ENCODE measurements at places on chromosomes 1 and 21.
A peak's percentile ranks its signal among the peaks of the same experiment; 100 is the strongest.

DNA sequence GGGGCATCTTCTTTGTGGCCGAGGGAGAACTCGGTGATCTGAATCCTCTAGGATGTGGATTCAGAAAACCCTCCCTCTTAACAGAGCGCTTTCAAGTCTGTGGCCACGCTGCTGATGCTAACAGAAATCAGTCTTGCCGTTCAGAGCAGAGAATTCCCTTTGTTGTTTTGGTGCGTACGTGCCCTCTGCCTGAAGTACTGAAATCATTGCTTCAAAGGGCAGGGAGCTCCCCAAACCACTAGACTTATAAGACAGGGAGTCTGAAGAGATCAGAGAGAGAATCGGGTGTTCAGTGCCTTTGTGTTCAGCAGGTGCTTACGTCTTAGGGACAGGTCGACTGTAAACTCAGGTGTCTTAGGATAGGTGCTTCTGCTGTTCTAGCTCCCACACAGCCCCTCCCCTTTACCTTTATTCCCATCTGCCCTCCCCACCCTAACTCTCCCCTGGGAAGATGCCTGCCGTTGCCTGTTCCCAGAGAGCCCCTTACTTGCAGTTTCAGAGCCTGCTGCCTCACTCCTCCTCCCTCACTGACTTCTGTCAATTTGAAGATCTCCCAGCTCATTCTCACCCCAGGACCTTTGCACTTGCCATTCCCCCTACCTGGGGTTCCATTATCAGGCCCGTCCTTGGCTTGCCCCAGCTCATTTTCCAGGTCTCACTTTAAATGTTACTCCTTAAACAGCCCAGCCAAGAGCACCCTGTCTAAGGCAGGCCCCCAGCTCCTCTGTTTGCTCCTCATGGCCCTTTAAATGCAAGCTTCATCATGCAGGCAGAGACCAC lies 143.0 kb downstream of the CAMTA1 start:
- no peak for DNase-seq

- no peak for DNase-seq
Measured at GRCh38 chr21:25572861-25573310, 34.4 kb downstream of the MRPL39 start.

GRCh38 chr1:36988741-36989193 lies 45.5 kb downstream of the GRIK3 start:
- no peak for DNase-seq

- peak; percentile 70 for DNase-seq
Measured at GRCh38 chr1:160739098-160739511, at the start of gene SLAMF7. TSS of gene SLAMF7 (plus strand) at chr1:160739247. CDS start at chr1:160739302, 55 bp downstream.

DNA sequence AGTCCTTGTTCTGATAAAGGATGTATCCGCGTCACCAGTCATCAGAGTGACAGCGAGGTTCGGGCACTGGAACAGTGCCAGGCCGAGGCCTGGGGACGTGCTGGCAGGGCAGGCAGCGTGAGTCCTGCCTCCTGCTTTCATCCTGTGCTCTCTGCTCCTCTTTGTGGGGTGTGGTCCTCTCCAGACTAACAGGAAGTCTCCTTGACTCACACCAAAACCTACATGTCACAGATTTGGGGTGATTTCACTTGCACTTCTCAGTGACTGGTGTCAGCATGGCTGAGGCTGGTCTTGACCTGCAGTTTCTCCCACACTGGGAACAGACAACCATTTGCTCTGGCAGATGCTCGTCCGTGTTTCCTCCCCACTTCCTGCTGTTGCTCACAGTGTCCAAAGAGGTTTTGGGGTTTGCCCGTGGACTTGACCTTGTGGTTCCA lies 8.8 kb upstream of the NLRP3 start:
- no peak for DNase-seq

- no peak for DNase-seq
Measured at GRCh38 chr1:197327776-197328364, 59.8 kb downstream of the CRB1 start.

- DNase-seq = peak; percentile 94
Measured at GRCh38 chr1:3530926-3531818, 76.7 kb downstream of the ARHGEF16 start.

DNA sequence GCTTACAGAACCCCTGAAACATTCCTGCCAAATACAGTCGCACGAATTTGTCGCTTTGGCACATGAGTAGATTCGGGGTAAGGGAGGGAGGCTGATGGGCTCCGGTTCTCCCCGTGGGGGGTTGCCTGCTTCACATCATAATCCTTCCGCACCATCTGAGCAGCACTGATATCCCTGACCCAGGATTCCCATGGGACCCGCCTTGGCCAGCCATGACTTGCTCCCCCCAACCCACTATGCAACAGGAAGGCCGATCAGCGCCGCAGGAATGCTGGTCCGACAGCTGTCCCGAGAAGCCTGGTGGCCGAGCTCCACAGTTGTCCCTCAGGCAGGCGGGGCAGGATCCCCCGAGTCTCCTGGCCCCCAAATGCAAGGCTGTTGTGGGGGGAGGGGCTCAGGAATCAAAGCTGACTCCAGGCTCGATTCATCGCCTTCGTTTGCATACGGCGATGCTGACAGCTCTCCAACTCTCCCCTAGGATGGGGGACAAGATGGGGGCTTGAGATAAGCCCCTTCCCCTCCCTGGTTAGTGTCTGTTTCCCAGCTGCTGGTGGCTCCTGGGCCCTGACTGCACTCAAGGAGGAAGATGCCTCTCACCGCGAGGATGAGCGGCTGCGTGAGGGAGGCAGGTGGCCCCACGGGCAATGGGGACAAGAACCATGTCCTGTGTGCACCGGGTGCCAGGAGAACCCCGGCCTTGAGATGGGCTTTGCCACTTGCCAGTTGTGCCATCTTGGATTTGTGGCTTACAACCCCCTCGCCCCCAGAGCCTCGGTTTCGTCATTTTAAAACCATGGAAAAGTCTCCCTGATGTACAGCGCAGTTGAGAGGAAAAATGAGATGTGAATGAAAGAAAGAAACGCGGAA lies 9.3 kb downstream of the DRAXIN start:
- no peak for DNase-seq

DNA sequence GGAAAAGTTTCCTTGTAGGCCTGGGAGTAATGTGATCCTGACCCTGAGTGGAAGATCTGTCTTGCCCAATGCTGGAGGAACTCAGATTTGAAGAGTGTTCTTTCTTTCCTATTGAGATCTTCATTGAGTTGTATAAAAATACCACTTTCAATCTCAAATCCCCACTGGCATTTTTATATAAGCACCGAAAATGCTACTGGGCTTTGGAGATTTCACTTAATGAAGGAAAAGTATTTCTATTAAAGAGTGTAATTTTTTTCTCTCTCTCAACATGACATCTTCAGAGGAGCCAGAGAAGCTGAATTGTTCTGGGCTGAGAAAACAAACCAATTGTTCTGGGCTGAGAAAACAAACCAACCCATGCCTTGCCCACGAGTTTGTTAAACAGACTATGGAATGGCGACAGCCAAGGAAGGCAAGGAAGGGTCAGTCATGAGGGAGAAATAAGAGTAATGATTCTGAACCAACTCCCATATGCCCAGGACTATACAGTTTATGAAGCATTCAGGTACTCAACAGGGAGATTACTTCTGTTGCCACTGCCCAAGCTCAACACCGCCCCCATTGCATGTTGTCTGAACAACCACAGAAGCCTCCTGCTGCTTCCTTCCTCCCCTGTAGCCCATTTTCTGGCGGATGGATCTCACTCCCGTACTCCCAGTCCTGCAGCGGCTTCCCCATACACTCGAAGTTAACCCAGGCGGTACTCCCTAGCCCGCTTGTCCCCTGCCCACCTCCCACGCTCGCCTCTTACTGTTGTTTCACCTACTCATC lies 103.2 kb downstream of the BEND5 start:
- DNase-seq = no peak

DNA sequence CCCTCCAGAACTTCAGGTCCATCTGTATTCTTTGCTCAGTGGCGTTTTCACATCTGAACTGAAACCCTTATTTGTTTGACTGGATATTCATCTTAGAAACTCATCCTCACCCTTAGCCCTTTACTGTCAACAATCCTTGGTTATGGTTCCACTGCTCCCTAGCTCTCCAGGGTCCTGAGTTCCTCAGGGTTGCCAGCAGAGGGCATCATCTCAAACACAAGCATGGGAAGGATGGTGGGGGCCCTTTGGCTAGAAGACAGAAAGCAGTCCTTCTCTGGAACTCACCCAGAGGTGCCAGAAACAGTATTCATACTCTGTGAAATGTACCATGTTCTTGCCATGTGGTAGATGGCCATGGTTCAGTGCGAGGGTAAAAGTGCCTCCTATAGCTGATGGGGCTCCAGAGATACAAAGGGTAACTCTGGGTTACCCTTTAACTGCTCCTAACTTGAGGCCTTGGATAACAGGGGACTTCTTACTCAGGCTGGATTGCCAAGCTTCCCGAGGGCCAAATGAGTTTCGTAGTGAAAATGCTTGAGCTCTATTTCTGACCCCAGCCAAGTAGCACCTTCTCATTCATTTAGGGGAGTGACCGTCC lies 11.3 kb downstream of the NCSTN start:
- DNase-seq = no peak

DNA sequence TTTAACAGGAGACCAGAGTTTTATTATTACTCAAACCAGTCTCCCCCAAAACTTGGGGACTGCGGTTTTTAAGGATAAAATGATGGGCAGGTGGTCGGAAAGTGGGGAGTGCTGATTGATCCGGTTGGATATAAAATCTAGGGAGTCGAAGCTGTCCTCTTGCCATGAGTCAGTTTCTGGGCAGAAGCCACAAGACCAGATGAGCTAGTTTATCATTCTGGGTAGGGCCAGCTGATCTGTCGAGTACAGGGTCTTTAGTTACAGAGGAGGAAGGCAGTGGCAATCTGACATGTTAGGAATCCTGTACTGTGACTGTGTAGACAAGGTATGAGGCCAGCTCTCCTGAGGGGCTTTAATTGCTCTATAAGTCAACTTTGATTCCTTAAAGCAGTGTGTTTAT lies 22.9 kb upstream of the FOXE3 start:
- no peak for DNase-seq

- no peak for DNase-seq
Measured at GRCh38 chr1:65495137-65495536, 74.7 kb downstream of the LEPR start.

GRCh38 chr1:54086754-54087153 lies 33.3 kb downstream of the TCEANC2 start:
- no peak for DNase-seq

DNA sequence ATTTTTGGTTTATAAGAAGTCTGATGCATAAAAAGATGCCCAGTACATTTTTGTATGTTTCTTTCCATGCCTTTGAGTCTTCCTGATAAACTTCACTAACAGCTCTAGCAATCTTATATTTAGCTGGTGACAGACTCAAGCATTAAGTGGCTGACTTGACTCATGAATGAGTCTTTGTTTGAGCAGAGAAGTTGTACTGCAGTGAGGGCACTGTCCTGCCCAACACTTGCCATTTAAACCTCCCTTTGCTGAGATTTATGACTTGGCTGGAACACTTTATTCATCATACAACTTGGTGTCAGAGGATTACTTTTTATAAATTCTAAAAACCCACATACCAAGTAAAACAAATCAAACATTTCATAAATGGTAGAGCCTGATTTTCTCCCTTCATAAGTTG lies 14.6 kb upstream of the CAMSAP2 start:
- DNase-seq = no peak

DNA sequence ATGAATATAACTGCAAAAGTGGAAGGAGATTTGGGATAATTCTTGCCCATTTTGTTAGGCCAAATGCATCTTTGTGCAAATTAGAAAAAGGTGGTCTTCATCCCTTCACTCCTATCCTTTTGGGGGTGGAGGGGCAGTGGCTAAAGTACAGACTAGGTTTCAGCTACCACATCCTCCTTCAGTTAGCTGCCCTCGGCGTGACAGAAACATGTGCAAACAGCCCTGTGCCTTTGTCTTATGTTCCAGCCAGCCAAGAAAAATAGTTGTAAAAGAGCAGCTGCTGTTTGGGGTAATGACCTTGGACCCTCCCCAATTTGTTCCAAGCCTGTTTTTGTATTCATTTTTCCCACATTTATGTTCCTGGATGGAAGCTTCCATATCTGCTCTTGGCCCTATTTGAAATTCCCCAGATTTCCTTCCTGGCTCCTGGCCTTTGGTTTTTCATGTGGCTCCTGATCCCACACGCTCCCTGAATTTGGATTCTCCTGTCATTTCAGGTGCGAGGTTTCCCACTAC lies 8.3 kb upstream of the LGALS8 start:
- no peak for DNase-seq

DNA sequence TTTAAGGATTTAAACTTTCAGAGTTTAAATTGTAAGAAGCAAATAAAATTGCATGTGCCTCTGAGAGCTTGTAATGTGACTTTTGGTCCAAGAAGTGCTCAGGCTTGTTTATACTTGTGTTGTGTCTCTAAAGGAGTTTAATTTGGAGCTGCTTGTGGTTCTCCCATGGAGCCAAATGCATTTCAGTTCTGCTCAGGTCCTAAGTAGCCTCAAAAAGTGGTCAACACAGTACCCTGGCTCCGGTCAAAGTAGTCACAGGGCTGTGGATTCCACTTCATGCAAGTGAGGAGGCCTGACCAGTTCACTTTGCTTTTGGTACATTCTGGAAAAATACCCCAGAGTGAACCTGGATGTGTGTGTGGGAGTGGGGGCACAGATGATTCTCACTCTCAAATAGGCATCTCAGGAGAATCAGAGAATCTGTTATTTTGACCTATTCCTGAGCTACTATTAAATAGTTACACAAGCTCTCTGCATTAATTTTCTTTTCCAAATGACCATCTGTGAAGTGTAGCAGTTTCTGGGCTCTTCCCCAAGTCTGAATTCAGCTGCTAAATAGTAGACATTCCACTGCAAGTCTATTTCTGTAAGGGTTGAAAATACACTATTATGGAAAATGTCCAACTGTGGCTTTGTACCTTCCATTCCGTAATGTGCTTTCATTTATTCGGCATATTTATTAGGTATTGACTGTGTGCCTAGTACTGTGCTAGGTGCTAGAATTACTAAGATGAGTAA lies 31.7 kb upstream of the AGO1 start:
- no peak for DNase-seq

GRCh38 chr21:29250636-29251035 lies 48.1 kb upstream of the BACH1 start:
- no peak for DNase-seq

DNA sequence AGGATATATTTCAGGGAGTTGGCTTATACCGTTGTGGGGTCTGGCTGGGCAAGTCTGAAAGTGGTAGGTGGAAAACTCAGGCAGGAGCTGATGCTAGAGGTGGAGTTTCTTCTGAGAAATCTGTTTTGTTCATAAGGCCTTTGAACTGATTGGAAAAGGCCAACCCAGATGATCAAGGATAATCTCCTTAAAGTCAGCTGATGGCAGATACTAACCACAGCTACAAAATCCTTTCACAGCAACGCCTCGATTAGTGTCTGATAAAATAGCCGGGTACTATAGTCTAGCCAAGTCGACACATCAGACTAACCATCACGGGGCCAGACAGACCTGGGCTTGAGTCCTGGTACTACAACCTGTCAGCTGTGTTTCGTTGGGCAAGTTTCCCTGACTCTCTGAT lies 21.4 kb downstream of the OPRD1 start:
- no peak for DNase-seq

DNA sequence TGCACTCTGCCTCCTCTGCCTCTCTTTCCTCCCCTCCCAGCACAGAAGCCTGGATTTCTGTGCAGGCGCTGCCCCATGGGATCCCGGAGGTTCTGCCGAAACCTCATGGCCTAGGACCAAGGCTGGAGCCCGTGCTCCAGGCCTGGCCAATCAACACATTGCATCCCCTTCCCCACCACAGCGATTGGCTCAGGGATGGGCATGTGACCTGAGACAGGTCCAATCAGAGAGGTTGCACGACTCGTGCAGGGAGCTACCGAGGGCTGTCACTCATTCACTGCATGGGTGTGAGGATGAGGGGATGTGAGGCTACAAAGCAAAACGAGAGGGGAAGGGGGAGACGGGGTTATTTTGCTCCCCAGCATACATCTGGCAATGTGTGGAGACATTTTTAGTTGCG lies 3.3 kb upstream of the CELA2B start:
- DNase-seq = no peak

GRCh38 chr1:27656157-27656893 lies 15.7 kb downstream of the IFI6 start:
- DNase-seq = no peak

Measured in vagina (tissue), 2 donors.